ENCODE measurements at places on chromosomes 16 and 17.
A peak's percentile ranks its signal among the peaks of the same experiment; 100 is the strongest.

DNA sequence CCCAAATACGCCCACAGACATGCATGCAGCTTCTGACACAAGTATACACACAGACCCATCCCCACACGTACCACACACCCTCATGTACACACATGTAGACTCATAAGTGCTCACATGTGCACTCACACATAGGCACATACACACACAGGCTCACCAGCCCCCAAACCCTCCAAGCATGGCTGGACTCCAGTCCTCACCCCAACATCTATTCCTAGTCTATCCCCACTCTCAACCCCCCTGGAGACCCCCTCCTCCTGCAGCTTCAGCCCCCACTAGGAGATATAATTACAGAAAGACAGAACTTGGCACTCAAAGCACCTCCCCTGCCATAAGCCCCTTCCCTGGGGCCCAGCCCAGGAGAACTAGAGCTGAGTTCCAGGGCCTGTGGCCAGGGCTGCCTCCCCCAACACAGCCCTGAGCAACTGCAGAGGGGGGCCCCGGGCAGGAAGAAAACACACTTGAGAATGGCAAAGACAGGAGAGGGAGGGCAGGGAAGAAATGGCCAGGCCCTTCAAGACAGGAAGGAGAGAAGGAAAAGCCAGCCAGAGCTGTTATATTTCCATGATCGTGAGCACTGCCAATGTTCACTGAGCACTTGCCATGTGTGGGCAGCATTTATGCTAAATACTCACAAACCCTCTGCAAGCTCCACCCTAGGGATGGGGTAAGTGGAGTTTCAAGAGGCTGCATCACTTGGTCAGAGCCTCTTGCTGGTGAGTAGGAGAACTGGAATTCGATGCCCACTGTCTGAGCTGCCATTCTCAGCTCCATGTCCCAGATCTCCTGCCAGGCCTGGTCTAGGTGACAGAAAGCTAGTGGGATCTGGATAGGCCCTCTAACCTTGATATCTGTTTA, 224.5 kb downstream of the ZNF423 start:
- no peak for DNase-seq

DNA sequence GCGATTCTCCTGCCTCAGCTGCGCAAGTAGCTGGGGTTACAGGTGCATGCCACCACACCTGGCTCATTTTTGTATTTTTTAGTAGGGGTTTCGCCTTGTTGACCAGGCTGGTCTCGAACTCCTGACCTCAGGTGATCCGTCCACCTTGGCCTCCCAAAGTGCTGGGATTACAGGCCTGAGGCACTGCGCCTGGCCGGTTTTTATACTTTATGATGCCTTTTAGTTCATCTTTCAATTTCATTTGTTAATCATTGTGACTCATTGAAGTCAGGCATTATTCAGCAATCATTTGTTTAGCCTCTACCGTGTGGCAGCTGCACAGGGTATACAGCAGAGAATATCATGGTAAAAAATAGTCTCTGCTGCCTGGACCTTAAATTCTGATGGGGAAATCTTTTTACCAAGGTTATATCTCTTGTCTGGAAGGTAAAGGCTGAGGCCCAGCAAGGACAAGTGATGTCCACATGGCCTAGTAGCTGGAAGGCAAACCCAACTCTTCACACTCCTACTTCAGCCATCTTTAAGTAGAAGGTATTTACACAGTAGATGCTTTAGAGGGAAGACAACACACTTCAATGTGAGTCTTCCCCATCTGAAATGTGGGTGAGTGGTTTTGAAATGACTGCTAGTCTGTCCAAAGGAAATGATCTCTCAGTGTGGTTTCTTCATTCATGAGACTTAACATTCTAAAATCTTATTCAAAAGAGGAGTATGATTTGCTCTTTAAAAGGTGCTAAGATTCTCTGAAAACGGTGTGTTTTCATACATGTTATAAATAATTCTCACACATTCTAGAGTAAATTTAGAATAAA, 2.4 kb downstream of the PRPSAP2 start:
- DNase-seq: no peak

DNA sequence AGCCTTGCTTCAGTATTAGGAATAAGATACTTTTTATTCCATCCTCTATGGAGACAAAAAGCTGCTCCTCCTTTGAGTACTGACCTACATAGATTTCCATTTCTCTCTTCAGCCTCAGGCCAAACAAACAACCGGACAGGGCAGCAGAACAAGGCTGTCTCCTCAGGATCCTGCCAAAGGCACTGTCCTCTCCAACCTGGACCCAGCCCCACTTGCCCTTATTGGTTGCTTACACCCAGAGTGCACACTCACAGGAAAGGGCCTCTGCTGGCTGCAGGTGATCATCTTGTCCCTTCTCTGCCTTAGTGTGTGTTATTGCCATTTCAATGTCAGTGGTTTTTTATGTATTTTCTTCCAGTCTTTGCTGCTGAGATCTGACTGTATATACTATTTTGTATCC, 26.6 kb downstream of the LIG3 start:
- DNase-seq: no peak

DNA sequence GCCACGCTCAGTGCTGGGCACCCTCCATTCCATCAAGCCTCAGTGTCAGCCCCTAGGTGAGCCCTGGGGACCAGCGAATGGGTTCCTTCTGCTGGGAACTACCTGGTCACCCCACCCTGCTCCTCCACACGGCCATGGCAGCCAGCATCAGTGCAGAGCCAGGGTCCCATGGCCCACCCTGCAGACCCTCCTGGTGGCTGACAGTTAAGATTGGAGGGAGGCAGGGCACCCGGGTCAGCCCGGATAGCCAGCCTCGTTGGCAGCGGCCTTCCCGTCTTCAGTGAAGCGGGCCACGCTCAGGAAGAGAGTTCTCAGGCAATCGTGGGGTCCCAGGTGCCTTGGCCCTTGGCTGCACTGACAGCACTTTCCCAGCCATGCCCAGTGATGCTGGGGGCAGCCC, 37.1 kb upstream of the ACSF3 start:
- DNase-seq: no peak

DNA sequence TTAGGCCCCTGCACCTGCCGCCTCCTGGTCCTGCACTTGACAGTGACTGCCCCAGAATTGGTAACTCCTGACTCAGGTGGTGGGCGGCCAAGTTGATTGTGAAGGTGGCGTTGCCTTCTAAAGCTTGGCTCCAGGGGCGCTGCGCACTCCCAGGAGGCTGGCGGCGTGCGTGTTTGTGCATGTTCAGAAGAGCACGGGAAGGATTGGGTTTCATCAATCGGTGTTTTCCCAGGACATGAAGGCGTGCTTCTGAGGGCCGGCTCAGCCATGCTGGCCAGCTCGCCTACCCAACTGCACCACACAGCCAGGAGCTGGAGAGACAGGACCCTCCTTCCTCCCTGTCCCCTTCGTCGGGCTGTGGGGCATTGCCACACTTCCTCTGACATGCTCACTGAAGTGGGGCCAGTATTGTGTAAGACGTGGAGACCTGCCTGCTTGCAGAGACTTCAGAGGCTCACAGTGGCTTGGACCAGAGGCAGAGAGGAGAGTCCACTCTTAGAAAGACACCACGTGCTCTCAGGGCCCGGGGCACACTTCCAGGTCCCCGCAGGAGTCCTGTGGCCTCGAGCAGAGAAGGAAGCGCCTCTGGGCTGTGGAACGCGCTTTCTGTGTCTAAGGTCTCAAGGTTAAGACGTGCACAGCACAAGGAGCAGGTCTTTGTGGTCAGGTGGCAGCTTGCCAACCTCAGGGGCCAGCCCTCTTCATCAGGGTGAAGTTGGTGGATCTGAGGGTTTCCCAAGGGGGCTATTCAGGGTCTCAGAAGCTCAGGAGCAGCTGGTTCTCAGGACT, 2.8 kb downstream of the RAB40C start:
- DNase-seq: peak; percentile 57

DNA sequence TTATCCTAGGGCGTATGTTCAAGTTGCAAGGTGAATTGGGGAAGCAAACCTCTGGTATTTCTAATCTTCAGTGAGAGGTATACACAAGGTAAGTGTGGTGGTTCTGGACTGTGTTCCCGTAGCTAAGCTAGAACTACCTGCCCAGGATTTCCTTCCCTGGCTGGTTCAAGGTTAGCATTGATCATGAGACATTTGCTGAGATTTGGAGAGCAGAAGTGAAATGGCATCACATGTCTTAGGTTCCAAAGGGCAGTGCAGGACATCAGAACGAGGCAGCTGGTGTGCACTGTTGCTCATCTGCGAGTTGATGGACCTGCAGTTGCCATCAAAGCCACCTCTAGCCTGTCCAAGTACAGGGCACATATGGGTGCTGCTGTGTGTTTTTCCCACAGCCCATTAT, 95.2 kb downstream of the EMP2 start:
- DNase-seq: no peak

DNA sequence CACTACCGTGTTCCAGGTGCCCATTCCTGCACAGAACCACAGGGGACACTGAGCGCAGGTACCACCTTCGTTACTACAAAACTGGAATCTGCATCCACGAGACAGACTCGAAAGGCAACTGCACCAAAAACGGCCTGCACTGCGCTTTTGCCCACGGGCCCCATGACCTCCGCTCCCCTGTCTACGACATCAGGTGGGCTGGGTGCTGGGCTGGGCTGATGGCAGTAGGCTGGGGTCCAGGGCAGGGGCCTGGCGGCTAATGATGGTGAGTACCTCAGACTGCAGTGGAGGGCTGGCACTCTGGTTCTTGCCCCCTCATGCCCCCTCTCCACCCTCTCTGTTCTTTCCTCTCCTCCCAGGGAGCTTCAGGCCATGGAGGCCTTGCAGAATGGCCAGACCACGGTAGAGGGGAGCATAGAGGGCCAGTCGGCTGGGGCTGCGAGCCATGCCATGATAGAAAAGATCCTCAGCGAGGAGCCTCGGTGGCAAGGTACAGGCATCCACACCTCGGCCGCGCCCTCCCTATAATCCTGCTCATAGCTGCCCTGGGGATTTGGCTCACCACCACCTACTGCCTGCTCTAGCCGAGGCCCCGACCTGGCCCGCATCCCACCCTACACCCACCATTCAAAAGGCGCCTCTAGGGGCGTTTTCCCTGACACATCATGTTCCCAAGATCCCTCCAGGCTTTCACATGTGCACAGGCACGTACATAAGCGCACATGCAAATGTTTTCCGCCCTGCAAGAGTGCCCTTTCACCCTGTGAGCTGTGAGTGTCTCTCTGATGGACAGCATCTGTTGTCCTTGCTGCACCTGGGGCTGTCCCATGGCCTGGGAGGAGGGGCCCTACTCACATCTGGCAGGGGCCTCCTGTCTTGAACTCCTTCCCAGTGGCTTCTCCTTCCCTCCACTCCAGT, 27.7 kb downstream of the UNK start:
- no peak for DNase-seq

GRCh38 chr17:58556833-58557250, 42.4 kb upstream of the MTMR4 start:
- no peak for DNase-seq

- no peak for DNase-seq
Observed at GRCh38 chr16:60681043-60681442, 1355.2 kb downstream of the CDH8 start.

- DNase-seq: no peak
Observed at GRCh38 chr16:87327798-87328495, 10.8 kb upstream of the C16orf95 start.

DNA sequence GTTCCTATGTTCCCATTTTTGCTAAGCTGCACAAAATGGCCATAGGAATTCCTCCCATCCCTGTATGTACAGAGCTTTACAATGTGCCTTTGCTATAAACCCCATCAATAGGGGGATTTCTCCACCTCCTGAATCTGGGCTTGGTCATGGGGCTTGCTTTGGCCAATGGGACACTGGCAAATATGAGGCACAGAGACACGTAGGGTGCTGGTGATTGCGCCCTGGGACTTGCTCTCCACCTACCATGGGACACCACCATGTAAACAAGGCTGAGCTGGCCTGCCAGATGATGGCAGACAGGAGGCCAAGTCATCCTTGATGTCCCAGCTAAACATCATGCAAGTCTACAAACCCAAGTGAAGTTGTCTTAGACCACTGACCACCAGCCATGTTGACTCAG, 15.3 kb upstream of the ALDH3A1 start:
- no peak for DNase-seq

- no peak for DNase-seq
Observed at GRCh38 chr17:77349976-77350830, 209.4 kb downstream of the SEC14L1 start.

DNA sequence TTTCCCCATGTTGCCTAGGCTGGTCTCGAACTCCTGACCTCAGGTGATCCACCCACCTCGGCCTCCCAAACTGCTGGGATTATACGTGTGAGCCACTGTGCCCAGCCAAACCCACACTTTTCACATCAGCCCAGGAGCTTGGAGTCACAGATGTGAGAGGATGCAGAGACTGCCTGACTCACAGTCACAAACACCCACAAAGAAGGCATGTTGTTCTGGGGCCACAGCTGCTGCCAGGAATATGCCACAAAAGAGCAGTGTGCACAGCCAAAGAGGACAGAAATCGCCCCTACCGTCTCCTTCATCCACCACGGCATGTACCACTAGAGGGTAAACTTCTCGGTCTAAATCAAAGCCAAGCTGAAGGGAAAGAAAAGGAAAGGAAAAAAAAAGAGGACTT, 25.1 kb upstream of the FOXJ1 start:
- no peak for DNase-seq
